ENCODE measurements at places on chromosomes 12 and 14. TPM values are rescaled to one million over a fixed set of nuclear protein-coding genes. Genes with fewer than 3 reads are reported as not detected.

DNA sequence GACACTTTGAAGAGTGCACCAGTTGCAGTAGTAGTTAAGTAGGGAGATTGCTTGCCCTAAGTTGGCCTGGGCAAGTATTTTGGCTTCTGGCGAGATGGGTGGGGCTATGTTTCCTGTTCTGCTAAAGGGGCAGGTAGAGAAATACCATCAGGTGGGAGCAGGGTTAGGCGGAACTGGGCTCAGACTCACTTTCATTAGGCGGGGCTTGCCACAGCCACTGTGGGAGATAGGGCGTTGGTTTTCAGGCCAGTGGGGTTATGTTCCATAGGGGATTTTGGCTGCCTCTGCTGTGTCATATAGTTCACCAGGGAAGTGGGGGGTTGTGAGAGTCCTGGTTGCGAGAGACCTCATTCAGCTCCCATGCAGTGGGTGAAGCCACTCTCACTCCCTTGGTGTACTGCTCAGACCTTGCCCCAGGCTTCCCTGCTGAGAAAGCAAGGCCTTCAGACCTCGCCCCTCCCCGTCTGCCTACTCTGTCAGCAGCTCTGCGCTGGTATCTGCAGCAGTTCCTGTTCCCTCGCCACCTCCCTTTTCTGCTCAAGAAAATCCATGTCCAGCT, 43.3 kb downstream of the AEBP2 start:
- no peak for DNase-seq

GRCh38 chr14:67493092-67493717, 4.7 kb upstream of the TMEM229B start:
- no peak for DNase-seq

- no peak for DNase-seq
Measured at GRCh38 chr14:90617961-90618360, 198.3 kb downstream of the TTC7B start.

GRCh38 chr12:45232756-45233372, 17.0 kb downstream of the ANO6 start:
- peak; percentile 69 for DNase-seq

DNA sequence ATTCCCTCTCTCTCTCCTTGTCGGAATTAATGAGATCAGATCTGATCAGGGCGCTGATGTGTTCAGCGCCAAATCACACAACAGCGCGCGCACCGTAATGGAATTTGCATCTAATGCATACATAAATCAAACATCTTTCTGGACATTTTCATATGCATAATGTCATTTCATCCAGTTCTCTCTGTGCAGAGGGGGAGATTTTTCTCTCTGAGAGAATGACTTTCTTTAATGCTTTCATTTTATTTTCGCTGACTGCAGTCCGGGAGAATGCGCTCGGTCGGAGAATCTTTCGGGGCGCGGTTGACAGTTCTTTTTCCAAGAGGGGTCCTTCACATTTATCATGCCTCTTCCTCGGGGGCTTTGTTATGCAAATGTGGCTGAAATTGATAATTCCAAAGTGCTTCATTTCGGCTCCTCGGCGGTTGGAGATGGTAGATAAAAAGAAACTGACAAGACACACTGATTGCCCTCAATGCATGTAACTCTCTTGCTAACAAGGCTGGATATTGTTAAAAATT, 615.9 kb downstream of the VRK1 start:
- DNase-seq, result peak; percentile 87

DNA sequence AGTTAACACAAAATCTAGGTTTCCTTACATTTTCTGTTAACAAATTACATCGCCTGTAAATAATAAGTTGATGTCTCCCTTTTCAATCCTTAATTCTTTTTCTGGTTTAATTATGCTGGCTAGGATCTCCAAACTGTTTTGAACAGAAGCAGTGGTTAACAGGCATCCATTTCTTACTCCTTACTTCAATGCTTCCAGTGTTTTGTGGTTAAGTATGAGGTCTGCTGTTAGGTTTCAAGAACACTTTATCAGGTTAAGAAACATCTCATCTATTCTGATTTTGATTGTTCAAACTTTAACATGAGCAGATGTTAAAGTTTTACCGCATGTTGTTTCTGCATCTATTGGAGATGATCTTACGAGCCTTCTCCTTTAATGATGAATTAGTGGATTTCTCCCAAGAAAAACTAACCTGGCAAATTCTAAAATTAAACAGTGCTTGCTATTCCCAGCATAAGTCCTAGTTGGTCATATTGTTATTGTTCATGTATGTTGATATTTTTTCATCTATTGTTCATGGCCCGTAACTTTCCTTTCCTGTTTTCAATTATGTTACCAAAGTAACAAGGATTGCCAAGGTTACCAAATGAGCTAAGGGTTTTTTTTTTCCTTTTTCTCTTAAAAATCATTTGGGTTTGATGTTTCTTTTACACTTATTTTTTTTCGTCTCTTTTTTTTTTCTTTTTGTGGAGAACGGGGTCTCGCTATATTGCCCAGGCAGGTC, 33.4 kb downstream of the POLE start:
- no peak for DNase-seq

- DNase-seq, result no peak
Measured at GRCh38 chr14:73743431-73743931, 29.3 kb upstream of the PNMA1 start.

GRCh38 chr14:29805415-29806123, 122.1 kb downstream of the PRKD1 start:
- DNase-seq, result peak; percentile 86

DNA sequence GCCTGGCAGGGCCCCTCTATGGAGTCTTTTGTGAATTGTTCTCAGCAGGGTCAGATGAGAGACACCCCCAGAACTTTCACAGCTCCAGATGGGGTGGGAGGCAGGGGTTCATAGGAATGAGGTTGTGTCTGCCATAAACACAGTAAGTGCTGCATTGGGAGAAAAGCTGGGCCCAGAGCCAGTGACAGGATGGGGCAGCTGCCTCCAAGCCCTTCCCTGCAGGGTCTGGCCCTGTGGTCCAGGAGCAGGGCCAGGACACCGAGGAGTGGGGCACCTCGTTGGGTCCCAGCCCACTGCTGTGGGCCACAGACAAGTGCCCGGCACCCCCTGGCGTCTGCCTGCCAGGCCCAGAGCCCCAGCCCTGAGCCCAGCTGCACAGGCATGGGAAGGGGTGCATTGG, 13.3 kb downstream of the INF2 start:
- DNase-seq, result no peak

- no peak for DNase-seq
Measured at GRCh38 chr14:69287098-69288010, 27.4 kb downstream of the GALNT16 start.

GRCh38 chr12:50574601-50575348, 70.0 kb downstream of the DIP2B start:
- DNase-seq, result no peak

- DNase-seq, result no peak
Measured at GRCh38 chr14:67764496-67764895, 51.9 kb downstream of the ZFYVE26 start.

- peak; percentile 58 for DNase-seq
Measured at GRCh38 chr14:32998433-32998832, 59.8 kb downstream of the NPAS3 start.

DNA sequence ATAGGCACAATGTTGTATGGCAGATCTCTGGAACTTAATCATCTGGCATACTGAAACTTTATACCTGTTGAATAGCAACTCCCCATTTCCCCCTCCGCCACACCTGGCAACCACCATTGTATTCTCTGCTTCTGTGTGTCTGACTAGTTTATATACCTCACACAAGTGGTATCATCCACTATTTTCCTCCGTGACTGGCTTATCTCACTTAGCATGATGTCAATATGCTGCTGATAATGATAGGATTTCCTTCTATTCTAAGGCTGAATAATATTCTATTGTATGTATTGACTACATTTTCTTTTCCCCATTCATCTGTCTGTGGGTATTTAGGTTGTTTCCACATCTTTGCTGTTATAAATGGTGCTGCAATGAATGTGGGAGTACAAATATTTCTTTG, 21.5 kb downstream of the BRMS1L start:
- DNase-seq, result no peak

DNA sequence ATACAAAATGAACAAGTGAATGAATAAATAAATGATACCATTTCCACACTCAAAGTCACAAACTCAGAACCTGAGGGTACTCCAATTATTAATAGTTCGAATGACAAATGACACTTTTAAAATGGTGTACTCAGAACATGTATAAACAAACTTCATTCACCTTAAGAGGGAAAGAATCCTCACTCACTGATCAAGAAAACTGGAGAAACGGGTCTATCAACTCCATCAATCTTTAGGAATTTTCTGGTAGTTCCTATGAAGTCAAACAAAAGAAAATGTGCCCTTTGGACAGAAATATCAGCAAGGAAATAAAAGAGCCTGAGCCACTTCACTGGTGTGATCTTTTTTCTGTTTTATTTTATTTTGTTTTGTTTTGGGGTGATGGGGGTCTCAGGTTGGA, 5.2 kb upstream of the NRDE2 start:
- DNase-seq, result no peak

DNA sequence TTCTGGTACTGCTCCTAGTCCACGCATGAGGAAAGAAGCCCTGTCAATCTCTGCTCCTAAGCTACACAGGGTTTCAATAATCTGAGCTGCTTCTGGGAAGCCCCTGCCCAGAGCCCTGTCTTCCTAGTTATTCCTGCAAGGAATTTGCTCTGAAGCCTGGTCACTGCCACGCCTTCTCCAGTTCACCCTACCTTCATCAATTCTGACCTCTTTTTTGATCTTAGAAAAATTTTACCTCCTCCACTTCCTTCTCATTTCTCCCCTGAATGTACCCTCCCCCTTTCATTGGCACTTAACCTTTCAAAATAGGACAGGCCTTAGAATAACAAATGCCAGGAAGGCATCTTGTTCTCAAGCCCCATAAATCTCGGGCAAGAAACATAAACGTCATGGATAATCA, 14.9 kb upstream of the LRRK2 start:
- no peak for DNase-seq

DNA sequence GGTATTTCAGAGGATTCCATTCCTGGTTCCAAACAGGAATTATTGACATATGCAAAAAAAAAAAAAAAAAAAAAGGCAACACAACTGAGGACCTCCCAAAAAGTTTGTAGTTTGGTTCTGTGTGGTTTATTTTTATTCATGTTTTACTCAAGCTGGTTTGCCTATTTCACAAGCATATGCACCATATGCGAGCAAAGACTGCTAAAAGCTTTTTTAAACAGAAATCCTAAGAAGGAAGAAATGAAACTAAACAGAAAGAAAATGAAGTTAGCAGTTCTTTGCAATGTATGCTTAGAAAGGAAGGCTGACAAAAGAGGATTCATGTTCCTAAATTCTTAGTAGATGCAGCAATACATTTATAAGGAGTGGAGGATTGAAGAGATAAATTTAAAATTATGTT, 487.6 kb upstream of the FLRT2 start:
- DNase-seq, result no peak

- DNase-seq, result no peak
Measured at GRCh38 chr12:19591951-19592350, 152.7 kb downstream of the AEBP2 start.

DNA sequence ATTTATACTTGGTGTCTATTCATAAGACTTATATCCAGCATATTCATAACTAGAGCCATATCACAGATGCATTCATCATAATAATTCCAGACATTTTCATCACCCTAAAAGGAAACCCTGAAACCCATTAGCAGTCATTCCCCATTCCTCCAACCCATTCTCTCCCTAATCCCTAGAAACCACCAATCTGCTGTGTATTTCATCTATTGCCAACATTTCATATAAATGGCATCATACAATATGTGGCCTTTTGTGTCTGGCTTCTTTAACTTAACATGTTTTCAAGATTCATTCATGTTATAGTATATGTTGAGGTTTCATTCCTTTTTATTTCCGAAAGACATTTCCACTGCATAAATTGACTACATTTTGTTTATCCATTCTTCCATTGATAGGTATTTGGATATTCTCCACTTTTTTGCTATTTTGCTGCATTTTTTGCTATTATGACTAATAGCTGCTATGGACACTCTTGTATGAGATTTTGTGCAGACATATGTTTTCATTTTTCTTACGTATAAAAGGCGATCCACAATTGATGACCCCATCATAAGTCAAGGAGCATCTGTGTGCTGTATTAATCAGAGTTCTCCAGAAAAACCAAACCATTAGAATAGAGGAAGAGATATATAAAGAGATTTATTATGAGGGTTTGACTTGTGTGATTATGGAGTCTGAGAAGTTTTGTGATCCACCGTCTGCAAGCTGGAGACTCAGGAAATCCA, 5.1 kb upstream of the OAS2 start:
- no peak for DNase-seq

Gene WSCD2
- not detected for total RNA-seq

Gene CLEC2A
- total RNA-seq, result not detected

Gene SLC4A8
- 0.73 TPM for total RNA-seq

Gene PITPNM2
- total RNA-seq, result 8.9 TPM

Gene TGM1
- total RNA-seq, result 1.5 TPM

Gene KIAA0586
- total RNA-seq, result 42.1 TPM

Gene KRT82
- not detected for total RNA-seq

Gene AKAP5
- total RNA-seq, result 2.2 TPM

Gene SLIRP
- total RNA-seq, result 318 TPM

Gene CACNB3
- total RNA-seq, result 32.4 TPM

Gene FOXN4
- total RNA-seq, result not detected

Data from A673 (cell line).